PC-3 (cell line): ENCODE measurements at places on chromosomes 11 and 22. TPM values are rescaled to one million over a fixed set of nuclear protein-coding genes. Genes with fewer than 3 reads are reported as not detected.

- H3K4me1 ChIP-seq = peaks cover 69% of the 10 kb centered on the region
- no peaks in the 10 kb centered on the region for H3K27me3 ChIP-seq
- H3K36me3 ChIP-seq = peaks cover 7% of the 10 kb centered on the region; the same call in 1 of the 2 replicates
- peak overlapping the region; percentile 98 for H3K27ac ChIP-seq
Measured at GRCh38 chr22:45678961-45679912, 7.6 kb downstream of the ATXN10 start.

DNA sequence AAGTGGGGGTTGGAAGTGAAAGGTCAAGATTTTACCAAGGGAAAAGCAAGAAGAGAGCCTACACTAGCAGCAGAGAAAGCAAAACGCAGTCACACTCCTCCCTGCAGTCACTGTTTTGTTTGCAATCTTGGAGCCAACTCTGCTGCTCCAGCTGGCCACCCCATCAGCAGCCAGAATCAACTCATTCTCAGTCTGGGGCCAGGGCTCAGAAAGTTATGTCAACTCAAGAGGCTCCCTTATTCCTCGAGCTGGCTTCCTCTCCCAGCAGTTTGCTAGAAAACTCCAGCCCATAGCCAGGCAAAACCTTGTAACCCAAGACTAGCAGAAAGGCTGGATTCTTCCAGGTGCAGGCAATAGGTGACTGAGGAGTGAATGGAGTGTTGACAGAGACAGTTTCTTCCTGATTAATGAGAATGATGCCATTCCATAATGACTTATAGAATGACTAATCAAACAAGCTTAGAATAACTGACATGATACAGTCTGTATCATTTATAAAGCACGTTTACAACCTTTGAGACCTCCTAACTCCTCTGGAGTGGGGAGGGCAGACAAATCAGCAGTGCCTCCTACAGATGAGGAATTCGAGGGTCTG lies 53.4 kb downstream of the P4HA3 start:
- peaks cover 15% of the 10 kb centered on the region for H3K4me1 ChIP-seq
- DNase-seq = peak; percentile 64
- H3K4me3 ChIP-seq = no peak overlapping the region
- H3K27ac ChIP-seq = peak overlapping the region; percentile 24
- no peaks in the 10 kb centered on the region for H3K27me3 ChIP-seq

GRCh38 chr11:70424765-70425344 lies 26.5 kb downstream of the CTTN start:
- no peak overlapping the region for H3K27ac ChIP-seq
- H3K36me3 ChIP-seq = peaks cover 77% of the 10 kb centered on the region
- H3K4me1 ChIP-seq = peaks cover 4% of the 10 kb centered on the region; the same call in 1 of the 2 replicates
- H3K4me3 ChIP-seq = no peak overlapping the region

GRCh38 chr11:76604626-76605241 lies 65.8 kb downstream of the LRRC32 start:
- H3K36me3 ChIP-seq = no peaks in the 10 kb centered on the region
- DNase-seq = no peak

GRCh38 chr11:1310772-1311468 lies 1.5 kb upstream of the TOLLIP start:
- H3K36me3 ChIP-seq = no peaks in the 10 kb centered on the region
- H3K4me3 ChIP-seq = peak overlapping the region; percentile 88
- no peaks in the 10 kb centered on the region for H3K27me3 ChIP-seq
- DNase-seq = no peak
- H3K4me1 ChIP-seq = peaks cover 22% of the 10 kb centered on the region
- H3K27ac ChIP-seq = no peak overlapping the region

DNA sequence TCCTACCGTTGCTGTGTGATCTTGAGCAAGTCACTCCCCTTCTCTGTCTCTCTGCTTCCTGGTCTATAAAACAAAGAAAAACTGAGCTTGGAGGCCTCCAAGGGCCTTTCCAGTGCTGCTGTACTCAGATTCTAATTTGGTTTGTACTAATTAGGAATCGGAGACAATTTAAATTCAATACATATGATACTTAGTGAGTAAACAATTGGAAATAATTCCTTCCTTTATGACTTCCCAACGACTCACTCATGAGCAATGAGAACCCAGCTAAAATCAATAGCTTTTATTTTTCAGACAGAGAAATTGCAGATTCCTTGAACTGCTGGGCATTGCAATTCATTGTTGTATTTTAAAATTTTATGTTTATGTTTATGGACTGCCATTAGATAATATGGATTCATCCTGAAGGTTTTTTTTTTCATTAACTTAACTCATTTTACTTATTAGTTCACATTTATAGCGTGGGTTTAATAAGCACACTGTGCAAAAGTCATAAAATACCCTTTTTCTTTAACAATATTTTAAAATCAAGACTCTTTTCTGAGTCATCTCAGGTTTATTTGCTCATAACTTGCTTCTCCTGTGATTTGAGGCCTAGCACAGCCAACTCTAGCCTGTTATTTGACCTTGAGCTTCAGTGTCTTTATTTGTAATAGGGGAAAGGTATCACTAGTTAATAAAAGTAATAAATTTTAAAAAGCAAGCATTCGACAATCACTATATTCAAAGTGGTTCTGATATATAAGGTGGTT lies 95.8 kb downstream of the TP53I11 start:
- peak overlapping the region; percentile 76 for H3K27ac ChIP-seq
- H3K4me1 ChIP-seq = peaks cover 36% of the 10 kb centered on the region
- H3K36me3 ChIP-seq = no peaks in the 10 kb centered on the region
- H3K27me3 ChIP-seq = no peaks in the 10 kb centered on the region

DNA sequence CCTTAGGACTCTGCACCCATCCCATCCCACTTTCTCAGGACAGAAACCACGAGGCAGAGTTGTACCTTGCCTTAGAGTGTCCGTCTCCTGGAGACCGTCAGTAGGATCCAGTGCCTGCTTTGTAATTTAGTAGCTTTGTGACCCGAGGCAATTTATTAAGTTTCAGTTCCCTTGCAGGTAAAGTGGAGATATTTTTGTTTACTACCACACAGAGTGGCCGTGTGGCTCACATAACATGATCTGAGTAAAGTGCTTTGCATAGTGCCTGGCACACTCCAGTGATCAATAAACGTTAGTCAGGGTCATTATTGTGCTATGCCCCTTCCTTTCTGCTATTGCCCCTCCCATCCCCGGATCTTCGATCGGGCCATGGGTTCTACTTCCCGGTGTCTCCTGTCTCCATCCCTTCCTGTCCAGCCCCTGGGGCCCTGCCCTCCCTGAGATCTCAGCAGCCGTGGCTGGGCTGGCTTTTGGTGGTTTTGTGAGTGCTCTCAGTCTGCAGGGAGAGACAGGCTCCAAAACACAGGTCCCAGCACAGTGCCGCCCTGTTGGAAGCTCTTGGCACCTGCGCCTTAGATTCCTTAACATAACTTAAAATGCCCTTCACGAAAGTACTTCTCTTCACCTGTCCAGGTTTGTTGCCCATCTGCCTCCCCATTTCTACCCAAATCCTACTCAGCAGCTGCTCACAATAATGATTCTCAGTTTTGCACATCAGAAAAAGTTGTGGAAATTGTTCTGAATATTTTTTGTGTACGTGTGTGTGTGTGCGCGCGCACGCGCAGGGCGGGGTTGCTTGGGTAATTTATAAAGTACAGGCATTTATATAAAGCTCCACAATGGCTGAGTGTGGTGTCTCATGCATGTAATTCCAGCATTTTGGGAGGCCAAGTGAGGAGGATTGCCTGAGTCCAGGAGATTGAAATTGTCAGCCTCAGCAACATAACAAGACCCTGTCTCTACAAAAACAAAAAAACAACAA lies 753.7 kb downstream of the NTM start:
- H3K27ac ChIP-seq = no peak overlapping the region
- H3K27me3 ChIP-seq = no peaks in the 10 kb centered on the region
- H3K36me3 ChIP-seq = no peaks in the 10 kb centered on the region
- H3K4me1 ChIP-seq = peaks cover 8% of the 10 kb centered on the region

DNA sequence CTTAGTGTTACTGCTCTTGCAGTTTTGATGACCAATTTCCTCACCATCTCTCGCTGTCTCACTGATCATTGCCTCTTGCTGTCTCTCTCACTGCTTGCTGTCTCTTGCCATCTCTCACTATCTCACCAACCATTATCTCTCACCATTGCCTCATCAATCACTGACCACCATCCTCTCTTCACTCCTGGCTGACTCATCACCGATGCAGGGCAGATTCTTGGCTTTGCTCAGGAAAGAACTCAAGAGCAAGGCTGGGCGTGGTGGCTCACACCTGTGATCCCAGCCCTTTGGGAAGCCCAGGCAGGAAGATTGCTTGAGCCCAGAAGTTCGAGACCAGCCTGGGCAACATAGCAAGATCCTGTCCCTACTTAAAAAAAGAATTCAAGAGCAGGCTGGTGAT lies 66.3 kb upstream of the SYN3 start:
- no peaks in the 10 kb centered on the region for H3K4me1 ChIP-seq
- DNase-seq = no peak
- H3K27ac ChIP-seq = no peak overlapping the region
- H3K4me3 ChIP-seq = no peak overlapping the region
- H3K36me3 ChIP-seq = no peaks in the 10 kb centered on the region

- no peak overlapping the region for H3K4me3 ChIP-seq
- H3K36me3 ChIP-seq = no peaks in the 10 kb centered on the region
- no peak overlapping the region for H3K27ac ChIP-seq
- peaks cover 34% of the 10 kb centered on the region for H3K4me1 ChIP-seq
Measured at GRCh38 chr11:36309779-36310178, 13.7 kb downstream of the PRR5L start.

DNA sequence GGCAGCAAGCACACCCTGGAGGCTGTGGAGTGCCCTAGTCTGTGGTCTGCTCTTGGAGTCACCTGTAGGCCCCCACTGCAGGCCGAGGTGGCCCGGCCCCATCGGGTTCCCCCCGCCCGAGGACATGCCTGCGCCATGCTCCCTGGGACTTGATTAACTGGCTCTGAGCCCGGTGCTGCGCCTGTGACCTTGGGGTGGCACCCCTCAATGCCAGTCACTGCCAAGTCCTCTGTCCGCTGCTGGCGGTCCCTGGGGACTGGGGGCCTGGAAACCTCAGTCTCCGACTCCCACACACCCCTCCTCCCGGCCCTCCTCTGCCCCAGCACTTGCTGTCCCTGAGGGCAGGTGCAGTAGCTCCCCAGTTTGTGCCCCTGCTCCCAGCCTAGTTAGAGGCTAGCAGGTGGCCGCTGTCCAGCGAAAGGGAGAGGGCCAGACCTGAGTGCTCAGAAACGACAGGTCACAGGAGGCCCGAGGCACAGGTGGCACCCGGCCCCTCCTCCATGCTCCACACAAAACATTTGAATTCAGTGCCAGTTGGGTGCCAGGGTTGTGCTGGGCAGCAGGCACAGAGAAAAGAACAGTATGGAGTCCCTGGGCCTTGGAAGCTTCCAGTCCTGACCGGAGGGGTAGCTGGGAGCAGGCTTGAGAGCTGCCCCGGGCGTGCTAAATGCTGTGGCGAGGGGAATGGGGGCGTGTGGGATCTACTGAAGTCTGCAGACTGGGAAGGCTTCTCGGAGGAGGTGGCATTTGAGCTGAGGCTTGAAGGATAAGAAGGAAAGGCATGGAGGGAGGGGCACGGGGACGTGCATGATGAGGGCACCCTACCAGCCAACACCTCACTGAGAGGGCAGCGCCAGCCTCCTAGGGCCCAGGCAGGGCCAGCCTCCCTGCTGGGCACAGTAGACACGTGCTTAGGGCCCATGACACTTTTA lies 16.4 kb upstream of the FLRT1 start:
- no peak overlapping the region for H3K27ac ChIP-seq
- no peaks in the 10 kb centered on the region for H3K27me3 ChIP-seq
- H3K4me1 ChIP-seq = no peaks in the 10 kb centered on the region
- no peak overlapping the region for H3K4me3 ChIP-seq
- H3K36me3 ChIP-seq = no peaks in the 10 kb centered on the region

DNA sequence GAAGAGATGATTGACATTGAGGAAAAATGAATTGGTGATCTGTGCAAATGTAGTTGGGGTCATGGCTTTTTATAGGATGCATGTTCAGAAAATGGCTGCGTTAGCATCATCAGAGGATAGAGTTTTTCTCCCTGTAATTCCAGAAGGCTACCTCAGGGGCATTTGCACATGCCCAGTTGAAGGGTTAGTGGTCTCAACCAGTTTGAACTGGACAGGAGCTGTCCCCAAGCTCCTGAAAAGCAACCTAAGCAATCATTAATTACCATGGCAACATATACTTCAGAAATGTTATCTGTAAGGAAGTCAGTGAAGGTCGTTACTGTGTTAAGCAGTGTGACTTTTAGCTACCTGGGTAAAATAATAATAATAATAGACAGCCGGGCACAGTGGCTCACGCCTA lies 29.3 kb downstream of the TUG1 start:
- no peaks in the 10 kb centered on the region for H3K27me3 ChIP-seq
- no peak overlapping the region for H3K27ac ChIP-seq
- H3K4me3 ChIP-seq = no peak overlapping the region
- no peak for DNase-seq

DNA sequence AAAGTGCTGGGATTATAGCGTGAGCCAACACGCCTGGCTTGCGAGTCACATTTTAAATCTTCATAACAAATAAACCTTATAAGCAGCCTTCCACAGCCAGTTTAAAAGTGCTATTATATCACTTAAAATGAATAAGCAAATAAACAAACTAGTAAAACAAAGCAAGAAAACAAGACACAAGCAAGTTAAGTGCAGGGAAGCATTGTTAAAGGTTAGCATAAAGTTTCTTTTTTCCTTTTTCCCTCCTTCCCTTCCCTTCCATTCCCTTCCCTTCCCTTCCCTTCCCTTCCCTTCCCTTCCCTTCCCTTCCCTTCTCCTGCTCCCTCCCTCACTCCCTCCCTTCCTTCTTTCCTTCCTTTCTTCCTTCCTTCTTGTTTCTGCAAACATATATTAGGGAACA lies 278.7 kb downstream of the OPCML start:
- H3K4me3 ChIP-seq = no peak overlapping the region
- DNase-seq = no peak
- H3K36me3 ChIP-seq = no peaks in the 10 kb centered on the region
- H3K27ac ChIP-seq = no peak overlapping the region
- H3K4me1 ChIP-seq = no peaks in the 10 kb centered on the region

- no peaks in the 10 kb centered on the region for H3K27me3 ChIP-seq
- H3K4me3 ChIP-seq = no peak overlapping the region
- DNase-seq = no peak
- H3K27ac ChIP-seq = no peak overlapping the region
Measured at GRCh38 chr11:65821107-65821506, 12.7 kb upstream of the SNX32 start.

GRCh38 chr11:35313066-35313759 lies 106.1 kb downstream of the SLC1A2 start:
- DNase-seq = no peak
- no peaks in the 10 kb centered on the region for H3K27me3 ChIP-seq
- H3K27ac ChIP-seq = no peak overlapping the region
- no peaks in the 10 kb centered on the region for H3K4me1 ChIP-seq

DNA sequence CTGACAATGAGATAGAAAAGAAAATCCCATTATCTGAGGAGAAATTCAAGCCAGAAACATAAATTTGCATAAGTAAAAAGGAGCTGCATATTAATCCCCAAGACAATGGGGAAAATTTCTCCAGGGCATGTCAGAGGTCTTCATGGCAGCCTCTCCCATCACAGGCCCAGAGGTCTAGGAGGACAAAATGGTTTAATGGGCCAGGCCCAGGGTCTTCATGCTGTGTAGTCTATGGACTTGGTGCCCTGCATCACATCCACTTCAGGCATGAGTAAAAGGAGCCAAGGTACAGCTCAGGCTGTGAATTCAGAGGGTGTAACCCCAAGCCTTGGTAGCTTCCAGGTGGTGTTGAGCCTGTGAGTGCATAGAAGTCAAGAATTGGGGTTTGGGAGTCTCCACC lies 1097.2 kb upstream of the RAG2 start:
- H3K4me1 ChIP-seq = no peaks in the 10 kb centered on the region
- H3K27me3 ChIP-seq = no peaks in the 10 kb centered on the region
- no peak for DNase-seq
- H3K4me3 ChIP-seq = no peak overlapping the region
- H3K27ac ChIP-seq = no peak overlapping the region

Gene SSTR3
- total RNA-seq = 0.55 TPM in 1 of 2 replicates, not detected in the other

Gene PGM2L1
- total RNA-seq = 1.9 and 2.0 TPM in 2 replicates

Gene BATF2
- total RNA-seq = 0.52 TPM in 1 of 2 replicates, not detected in the other

Gene EHF
- 29.0 and 37.0 TPM in 2 replicates for total RNA-seq
